ENCODE measurements at places on chromosomes 12 and 14. TPM values are rescaled to one million over a fixed set of nuclear protein-coding genes. Genes with fewer than 3 reads are reported as not detected.

ZFHX2 gene
- total RNA-seq = 4.2 TPM

DRAM1 gene
- 0.04 TPM for total RNA-seq

AKAP6 gene
- 23.1 TPM for total RNA-seq

APOF gene
- not detected for total RNA-seq

SSPN gene
- total RNA-seq = 4.0 TPM

TBX3 gene
- 87.5 TPM for total RNA-seq

LRP1 gene
- total RNA-seq = 37.1 TPM

SLC38A2 gene
- 201 TPM for total RNA-seq

PTPN21 gene
- 16.7 TPM for total RNA-seq

SOAT2 gene
- 0.57 TPM for total RNA-seq

C12orf60 gene
- total RNA-seq = 0.56 TPM

NANOG gene
- 0.06 TPM for total RNA-seq

PLXNC1 gene
- total RNA-seq = 4.1 TPM

GLT1D1 gene
- 1.4 TPM for total RNA-seq

LRRC10 gene
- 33.5 TPM for total RNA-seq

TBC1D30 gene
- 1.4 TPM for total RNA-seq

B4GALNT1 gene
- total RNA-seq = 0.32 TPM

CYP46A1 gene
- 14.2 TPM for total RNA-seq

NELL2 gene
- 7.9 TPM for total RNA-seq

Measured in cardiac muscle cell (in vitro differentiated cells and primary cell).